ENCODE measurements at places on chromosomes 3 and 15.

DNA sequence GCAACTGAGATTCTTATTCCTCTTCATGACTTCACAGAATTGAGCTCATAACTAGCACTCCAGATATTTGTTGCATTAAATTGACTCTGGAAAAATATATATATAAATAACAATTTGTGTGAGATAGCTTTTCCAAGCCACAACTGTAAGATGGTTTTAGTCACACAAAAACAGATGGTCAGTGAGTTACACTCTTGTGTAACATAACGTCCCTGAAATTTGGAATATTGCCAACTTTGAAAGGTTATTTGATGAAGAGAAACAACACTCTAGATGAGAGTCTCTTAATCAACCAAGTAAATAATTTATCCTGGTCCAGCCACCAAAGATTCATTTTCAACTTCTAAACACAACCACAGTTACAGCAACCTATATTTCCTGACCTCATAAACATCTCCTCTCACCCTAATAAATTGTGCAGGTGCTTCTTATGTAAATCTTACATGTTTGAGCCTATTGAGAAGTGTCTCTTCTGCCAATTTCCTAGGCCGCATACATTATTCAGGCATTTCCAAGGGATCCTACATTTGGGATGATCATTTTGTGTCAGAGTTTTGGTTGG lies 84.9 kb upstream of the ACP3 start:
- no peak for DNase-seq

GRCh38 chr15:92017882-92018534 lies 164.5 kb downstream of the SLCO3A1 start:
- no peak for DNase-seq

GRCh38 chr3:171828902-171829770 lies 14.0 kb upstream of the TMEM212 start:
- DNase-seq: no peak

DNA sequence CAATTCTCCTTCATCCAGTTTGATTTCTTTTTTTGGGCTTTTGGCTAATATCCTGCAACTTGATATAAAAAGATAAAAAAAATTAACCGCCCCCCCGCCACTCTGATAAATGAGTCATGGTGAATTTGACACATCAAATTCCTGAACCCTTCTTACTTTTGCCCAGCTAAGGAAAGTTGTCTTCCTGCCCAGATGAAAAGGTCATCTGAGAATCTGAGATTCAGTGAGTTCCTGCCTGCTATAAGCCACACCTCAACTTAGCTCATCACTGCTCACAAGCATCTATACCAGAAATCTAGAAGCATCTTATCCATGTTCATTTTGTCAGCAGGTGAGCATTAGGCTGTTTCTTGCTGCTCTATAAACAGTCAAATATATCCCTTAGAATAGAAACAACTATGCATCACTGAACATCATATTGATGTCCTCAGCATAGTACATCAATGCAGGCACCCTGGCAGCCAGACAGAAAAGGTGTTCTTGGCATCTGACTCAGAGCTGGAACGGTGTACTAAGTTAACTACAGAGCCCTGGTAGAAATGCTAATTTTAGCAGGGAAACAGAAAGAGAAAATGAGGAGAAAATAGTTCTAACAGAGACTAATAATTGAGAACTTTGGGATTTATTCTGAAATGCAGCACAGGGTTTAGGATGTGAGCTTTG lies 77.1 kb downstream of the SEMA6D start:
- DNase-seq: no peak

- no peak for DNase-seq
Observed at GRCh38 chr15:25709437-25710159, 153.5 kb downstream of the ATP10A start.

GRCh38 chr3:98737301-98737700 lies 25.8 kb upstream of the ST3GAL6 start:
- DNase-seq: no peak

GRCh38 chr3:72949016-72949415 lies 47.6 kb upstream of the PPP4R2 start:
- DNase-seq: no peak

- DNase-seq: no peak
Observed at GRCh38 chr15:57031082-57031481, 112.6 kb downstream of the TCF12 start.

DNA sequence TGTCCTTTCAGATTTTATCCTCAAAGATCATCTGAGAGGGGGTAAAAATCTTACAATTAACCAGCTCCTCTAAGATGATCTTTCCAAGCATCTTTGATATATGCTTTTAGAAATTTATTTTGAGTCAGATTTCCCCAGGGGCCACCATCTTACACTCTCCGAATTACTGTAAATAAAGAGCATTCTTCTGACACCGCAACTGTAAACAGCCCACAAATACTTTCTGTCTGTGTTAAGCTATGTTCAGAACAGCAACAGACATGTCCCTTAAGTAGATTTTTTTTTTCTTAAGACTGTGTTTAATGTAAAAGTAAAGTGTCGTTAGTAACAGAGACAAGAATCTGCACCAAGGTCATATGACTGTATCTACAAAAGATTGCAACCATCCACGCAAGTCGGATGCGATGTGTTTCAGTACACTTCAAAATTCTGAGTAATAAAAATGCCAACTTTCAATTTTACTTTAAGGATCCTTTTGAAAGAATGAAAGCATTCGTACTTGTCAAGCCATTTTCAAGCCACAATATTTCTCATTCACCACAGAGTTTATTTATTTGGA lies 159.0 kb upstream of the KCNH8 start:
- DNase-seq: no peak

DNA sequence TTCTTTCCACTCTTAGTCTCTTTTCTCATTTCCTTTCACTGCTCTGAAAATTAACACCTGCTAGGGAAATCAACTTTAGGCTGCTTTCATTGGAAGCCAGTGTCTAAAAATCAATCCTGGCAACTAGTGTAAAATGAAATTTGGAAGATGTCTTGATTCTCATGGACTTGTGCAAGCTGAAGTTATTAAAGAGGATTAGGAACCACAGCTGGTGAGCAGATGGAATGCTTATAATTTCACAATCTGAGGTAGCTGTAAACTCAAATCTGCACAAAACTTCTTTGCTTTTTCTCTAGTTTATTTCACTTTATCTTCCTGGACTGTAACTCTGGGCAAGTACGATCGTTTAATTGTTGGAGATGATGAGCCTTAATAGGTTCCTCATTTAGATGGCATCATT lies 175.6 kb downstream of the GHSR start:
- peak; percentile 38 for DNase-seq

DNA sequence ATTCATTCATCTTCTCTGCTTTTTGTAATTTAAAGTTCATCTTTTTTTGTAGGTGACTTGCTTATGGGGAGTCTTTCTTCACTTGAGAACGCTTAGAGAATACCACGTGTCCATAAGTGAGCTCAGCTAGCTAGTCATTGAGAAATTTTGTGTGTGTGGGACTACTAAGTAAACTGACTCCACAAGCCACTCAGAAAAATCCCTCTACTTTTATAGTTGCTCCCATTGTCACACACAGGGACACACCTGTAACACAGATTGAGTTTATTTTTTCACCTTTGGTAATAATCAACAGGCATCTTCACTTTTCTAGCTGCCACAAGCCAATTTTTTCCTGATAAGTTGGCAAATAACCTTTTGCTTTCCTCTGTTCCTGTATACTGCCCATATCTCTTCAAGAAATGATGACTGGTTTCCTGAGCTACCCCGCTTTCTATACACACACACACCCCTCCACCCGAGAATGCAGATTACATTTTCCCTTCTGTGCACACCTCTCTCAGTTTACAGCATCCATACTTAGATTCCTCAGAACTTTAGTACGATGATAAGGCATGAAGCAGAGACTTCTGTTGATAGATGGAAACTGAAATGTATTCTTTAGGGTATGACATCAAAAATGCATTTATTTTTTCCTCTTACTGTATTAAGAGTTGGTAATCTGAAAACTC lies 4.6 kb downstream of the TSC22D2 start:
- peak; percentile 75 for DNase-seq

DNA sequence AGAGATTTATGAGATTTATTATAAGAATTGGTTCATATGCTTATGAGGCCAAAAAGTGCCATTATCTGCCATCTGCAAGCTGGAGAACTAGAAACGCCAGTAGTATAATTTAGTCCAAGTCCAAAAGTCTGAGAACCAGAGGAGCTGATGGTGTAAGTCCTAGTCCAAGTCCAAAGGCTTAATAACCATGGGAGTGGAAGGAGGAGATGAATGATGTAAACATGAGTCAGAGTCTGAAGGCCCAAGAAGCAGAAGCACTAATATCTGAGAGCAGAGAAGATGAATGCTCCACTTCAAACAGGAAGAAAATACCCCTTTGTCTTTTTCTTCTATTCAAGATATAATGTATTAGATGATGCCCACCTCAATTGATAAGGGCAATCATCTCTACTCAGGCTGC lies 185.7 kb downstream of the CGGBP1 start:
- peak; percentile 51 for DNase-seq

Data from EH (cell line).